AML-193 (cell line): ENCODE measurements at places on chromosomes 13 and 19.

DNA sequence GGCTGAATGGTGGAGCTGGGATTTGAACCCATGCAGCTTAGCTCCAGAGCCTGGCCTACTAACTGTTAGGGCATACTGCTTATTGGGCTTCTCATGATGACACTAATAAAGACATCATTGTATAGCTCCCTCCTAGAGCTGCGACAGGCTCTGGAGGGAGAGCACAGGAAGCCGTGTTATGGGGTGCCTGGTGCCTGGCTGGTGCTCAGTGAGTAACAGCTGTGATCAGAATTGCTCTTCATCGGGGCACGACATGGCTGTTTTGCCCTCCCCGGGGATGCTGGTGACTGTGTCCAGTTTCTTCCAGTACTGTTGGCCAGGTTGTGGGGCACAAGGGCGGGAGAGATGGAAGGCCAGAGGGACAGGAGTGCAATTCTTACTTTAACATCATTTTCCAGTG lies 5.1 kb downstream of the LYPD5 start:
- DNase-seq, result no peak

- no peak for DNase-seq
Observed at GRCh38 chr13:100460266-100460665, 128.3 kb downstream of the GGACT start.

DNA sequence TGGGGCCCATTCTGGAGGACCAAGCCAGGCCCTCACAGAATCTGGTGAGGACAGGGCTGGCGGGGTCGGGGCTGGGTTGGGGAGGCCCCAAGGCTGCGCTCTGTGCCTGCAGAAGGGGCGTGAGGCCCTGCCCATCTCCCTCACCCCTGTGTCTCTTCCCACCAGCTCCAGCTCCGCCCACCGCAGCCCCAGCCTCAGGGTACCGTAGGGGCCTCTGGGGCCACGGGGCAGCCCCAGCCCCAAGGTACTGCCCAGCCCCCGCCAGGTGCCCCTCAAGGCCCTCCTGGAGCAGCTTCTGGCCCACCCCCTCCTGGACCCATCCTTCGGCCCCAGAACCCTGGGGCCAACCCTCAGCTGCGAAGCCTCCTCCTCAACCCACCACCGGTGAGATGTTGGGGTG lies 15.4 kb upstream of the PTOV1 start:
- DNase-seq, result no peak

DNA sequence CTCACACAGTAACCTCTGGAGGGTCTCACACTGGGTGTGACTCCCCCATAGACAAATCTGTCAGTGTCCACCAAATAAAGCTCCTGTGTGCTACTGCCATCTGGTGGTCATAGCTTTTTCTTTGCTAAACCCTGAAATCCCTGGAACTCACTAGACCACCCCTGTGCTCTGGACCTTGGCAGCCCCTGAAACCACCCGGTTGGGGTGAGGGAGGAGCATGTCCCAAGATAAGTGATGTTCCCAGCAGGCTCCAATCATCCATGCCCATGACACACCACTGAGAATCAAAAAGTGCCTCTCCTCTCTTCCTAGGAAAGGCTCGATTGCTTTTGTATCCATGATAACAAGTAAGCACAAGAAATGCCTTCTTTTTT lies 6.5 kb upstream of the HSD17B14 start:
- DNase-seq, result peak; percentile 30

- peak; percentile 74 for DNase-seq
Observed at GRCh38 chr19:46192992-46193650, 36.4 kb upstream of the IGFL1 start.

DNA sequence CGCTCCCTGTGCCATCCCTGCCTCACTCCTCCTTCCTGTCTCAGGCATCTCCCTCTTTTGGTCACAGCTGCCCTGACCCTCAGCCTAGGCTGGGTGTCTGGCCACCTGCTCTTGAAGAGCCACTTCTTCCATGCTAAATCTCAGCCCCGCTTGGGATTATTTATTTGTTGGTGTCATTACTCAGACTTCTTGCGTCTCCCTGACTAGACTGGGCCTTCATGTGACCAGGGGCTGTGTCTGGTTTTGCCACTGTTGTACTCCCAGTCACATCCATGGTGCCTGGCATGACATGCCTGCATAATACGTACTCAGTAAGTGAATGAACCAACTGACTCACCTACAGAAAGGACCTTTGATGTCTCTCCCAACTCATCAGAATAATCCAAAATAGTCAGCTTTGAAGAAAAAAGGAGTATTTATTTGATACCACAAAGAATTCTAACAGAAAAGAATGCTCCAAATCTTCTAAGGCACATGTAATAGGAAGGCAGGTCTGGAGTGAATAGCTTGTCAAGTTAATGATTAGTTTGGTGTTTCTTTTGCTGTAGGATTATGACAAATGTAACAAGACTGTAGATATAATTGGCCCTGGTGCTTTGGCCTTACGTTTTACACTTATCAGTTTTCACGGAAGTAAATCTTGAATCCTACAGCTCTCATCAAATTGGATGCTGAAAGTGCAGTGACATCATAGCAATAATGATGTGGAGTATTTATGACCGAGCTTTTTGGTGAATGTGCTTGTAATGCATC lies 84.0 kb downstream of the ALOX5AP start:
- DNase-seq, result no peak

GRCh38 chr13:48485432-48485831 lies 47.4 kb downstream of the RCBTB2 start:
- no peak for DNase-seq

GRCh38 chr19:48746738-48747575 lies at the start of gene IZUMO1:
Gene IZUMO1, minus strand, starts transcription at chr19:48746909. Its CDS starts 1,050 bp downstream, at chr19:48745859.
- DNase-seq, result no peak
